Stomach (tissue), 19 donors: ENCODE measurements at places on chromosomes 3 and 15. TPM values are rescaled to one million over a fixed set of nuclear protein-coding genes. Genes with fewer than 3 reads are reported as not detected.

DNA sequence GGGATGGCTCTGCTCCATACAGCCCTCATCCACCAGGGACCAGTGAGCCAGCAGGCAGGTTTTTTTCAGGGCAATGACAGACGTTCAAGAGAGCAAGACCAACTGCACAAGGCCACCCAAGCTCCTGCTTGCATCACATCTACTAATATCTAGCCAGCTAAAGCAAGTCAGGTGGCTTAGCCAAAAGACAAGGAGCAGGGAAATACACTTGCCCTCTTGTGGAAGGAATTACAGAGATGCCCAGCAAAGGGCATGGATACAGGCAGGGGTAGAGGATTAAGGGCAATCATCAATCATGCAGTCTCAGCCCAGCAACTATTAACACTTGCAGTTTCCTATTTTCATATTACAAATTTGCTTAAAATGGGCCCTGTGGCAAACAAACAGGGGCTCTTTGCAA lies 81.5 kb upstream of the NTRK3 start:
- DNase-seq, result no peak

GRCh38 chr15:76344893-76345582 lies 8.5 kb downstream of the ISL2 start:
- DNase-seq, result no peak

GRCh38 chr3:14256046-14256445 lies 77.4 kb downstream of the LSM3 start:
- DNase-seq, result no peak

- DNase-seq, result no peak
Measured at GRCh38 chr3:183287301-183287971, 34.4 kb downstream of the B3GNT5 start.

The GREM1 gene
- 4.0 TPM for polyA plus RNA-seq

DNA sequence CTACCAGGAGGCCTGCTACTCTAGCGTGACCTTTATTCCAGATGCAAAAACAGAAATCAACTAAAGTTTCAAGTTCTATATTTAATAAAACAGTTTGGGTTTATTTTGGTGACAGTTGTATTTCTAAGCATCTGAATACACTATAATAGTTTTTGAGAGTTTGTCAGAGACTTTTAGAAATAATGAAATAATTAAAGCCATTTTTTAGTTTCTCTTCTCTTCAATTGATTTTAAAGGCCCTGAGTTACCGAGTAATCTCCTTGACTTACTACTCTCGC lies 523.4 kb downstream of the CADM2 start:
- no peak for DNase-seq

The TM4SF18 gene
- 1.2 TPM for polyA plus RNA-seq

DNA sequence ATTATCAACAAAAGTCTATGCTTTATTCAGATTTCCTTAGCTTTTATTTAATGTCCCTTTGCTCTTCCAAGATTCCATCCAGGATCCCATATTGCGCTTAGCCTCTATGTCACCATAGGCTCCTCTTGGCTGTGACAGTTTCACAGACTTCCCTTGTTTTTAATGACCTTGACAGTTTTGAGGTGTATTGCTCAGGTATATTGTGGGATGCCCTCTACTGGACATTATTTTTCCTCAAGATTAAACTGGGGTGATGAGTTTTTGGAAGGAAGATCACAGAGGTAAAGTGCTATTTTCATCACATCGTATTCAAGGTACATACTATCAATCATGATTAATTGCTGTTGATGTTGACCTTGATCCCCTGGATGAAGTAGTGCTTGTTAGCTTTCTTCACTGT lies 99.1 kb upstream of the SMAD3 start:
- DNase-seq, result no peak

- DNase-seq, result no peak
Measured at GRCh38 chr15:32120577-32121383, 90.5 kb downstream of the CHRNA7 start.

The ALS2CL gene
- polyA plus RNA-seq, result 5.3 TPM

GRCh38 chr3:164687211-164687610 lies 391.1 kb downstream of the SI start:
- DNase-seq, result peak; percentile 22

The PRR20G gene
- polyA plus RNA-seq, result not detected

GRCh38 chr3:163450698-163451097 lies 1627.6 kb downstream of the SI start:
- DNase-seq, result no peak

- DNase-seq, result no peak
Measured at GRCh38 chr15:89792106-89792805, 16.1 kb downstream of the MESP2 start.

DNA sequence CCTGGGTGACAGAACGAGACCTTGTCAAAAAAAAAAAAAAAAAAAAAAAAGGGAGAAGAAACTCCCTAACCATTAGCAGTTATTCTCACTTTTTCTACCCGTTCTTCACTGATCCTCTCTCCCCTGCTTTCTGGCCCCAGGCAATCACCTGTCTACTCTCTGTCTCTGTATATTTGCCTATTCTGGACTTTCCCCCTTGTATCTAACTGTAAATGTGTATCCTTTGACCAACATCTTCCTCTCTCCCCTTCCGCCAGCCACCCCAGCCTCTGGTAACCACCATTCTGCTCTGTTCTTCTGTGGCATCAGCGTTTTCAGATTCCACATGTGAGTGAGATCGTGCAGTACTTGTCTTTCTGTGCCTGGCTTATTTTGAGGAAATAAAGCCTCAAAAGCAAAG lies 6.9 kb downstream of the CYFIP1 start:
- DNase-seq, result no peak

The GPR156 gene
- not detected for polyA plus RNA-seq

The CEP97 gene
- 0.98 TPM for polyA plus RNA-seq

- DNase-seq, result no peak
Measured at GRCh38 chr15:67931861-67932260, 92.0 kb upstream of the RNU6-1 start.

The PIGBOS1 gene
- 23.8 TPM for polyA plus RNA-seq

DNA sequence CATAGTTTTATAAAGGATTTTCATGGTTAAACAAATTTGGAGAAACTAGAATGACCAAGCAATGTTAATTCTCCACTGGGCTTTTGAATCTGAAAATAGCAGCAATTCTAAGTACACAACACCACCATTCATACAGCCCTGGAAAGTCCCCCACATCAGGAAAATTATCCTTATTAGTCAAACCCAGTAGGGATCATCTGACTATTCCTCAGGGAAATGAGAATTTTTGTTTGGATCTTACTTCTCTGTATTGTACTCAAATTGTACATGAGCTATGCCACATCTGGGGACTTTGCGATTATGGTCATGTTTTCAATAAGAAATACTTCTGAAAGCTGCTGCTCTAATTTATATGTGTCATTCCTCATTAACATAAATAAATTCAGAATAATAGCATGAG lies 46.0 kb downstream of the RARB start:
- DNase-seq, result no peak
